Erythroblast (primary cell): ENCODE measurements at places on chromosomes 12 and 14.

DNA sequence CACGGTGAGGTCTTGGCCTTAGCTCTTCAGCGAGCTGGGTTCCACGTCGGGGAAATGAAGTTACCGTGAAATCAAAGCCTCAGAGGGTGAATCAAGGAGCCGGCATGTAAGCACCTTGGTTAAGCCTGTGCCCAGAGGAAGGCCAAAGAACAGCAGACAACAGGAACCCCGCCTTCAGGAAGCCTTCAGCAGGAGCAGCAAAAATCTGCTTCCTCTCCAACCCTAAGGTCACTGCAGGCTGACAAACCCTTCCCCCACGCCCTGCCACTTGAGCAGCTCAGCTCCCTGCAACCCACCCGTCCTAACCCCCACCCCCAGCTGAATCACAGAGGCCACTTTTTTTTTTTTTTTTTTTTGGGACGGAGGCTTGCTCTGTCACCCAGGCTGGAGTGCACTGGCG, 72.9 kb upstream of the LTA4H start:
- DNase-seq, result no peak

DNA sequence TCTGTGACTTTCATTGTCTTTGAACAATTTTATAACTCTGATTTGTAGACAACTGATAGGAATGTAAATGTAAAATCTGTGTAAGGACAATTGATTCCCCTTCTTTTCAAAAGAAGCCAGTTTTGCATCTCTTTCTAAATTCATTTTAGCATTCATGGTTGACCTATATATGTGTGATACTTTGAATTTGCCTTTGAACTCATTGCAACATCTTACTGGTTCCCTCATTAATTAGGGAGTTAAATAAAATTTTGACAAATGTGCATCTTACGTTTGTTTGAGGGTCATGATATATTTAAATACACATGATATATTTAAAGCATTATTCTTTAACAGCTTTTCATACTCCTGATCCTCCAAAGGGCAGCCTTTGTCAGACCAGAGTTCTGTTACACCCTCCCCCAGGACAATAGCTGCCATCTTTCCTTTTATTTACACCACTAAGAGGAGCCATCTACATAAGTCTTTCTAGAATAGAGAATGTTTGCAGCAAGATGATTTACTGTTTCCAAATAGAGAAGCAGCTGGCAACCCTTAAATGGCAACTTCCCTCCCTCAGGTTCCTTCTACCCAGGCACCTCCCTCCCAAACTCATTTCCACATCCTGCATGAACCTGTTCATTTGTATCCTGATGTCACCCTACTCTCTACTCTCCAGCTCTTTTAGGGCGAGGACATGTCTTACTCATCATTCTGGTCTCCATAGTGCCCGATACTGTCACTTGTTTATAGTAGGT, 40.2 kb upstream of the APPL2 start:
- DNase-seq, result no peak

- no peak for DNase-seq
Measured at GRCh38 chr14:98551028-98551427, 721.0 kb downstream of the BCL11B start.

GRCh38 chr14:51865953-51866747, 5.7 kb downstream of the GNG2 start:
- DNase-seq, result peak; percentile 83

DNA sequence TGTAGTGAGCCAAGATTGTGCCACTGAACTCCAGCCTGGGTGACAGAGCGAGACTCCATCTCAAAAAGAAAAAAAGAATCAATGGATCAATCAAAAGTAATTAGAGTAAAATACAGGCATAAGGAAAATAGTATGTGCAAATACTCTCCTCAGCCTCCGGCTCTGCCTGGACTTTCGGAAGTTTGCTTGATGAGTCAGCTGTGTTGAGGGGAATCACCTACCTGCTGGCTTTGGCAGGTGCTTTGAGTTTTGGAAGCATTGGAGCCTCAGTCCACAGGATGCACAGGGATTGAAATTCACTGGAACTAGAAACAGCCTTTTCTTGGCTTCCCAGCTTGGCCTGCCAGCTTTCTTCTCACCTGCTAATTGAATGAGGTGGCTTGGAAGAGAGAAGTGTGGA, 268.2 kb downstream of the PCNX1 start:
- DNase-seq, result no peak

DNA sequence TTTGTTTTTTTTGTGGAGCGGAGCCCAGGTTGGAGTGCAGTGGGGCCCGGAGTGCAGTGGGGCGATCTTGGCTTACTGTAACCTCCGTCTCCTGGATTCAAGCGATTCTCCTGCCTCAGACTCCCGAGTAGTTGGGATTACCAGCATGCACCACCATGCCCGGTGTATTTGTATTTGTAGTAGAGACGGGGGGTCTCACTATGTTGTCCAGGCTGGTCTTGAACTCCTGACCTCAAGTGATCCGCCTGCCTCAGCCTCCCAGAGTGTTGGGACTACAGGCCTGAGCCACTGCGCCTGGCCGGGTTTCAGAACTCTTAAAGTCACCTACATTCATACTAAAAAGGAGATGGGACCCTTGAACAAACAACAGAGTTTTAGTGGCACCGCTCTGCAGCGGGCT, 52.7 kb downstream of the KRT80 start:
- no peak for DNase-seq

DNA sequence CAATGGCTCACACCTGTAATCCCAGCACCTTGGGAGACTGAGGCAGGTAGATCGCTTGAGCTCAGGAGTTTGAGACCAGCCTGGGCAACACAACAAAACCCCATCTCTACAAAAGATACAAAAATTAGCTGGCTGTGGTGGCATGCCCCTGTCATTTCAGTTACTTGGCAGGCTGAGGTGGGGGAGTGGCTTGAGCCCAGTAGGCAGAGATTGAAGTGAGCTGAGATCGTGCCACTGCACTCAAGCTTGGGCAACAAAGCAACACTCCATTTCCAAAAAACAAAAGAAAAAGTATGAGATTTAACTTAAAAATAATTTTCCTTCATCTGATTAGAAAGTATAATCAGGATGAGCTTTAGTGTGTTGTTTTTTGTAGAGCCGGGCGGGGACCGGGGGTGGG, 47.9 kb upstream of the BCAT1 start:
- no peak for DNase-seq

DNA sequence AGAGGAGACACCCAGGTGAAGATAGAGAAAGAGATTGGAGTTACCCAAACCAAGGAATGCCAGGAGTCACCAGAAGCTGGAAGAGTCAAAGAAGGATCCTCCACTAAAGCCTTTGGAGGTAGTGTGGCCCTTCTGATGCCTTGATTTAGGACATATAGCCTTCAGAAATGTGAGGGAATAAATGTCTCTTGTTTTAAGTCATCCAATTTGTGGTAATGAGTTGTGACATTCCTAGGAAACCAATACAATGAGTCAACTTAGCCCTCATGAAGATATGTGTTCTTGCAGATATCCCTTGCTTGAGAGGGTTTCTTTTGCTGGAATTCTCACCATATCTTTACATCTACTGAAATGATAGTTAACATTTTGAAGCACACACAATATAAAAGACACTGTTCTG, 58.8 kb downstream of the CCER1 start:
- no peak for DNase-seq

DNA sequence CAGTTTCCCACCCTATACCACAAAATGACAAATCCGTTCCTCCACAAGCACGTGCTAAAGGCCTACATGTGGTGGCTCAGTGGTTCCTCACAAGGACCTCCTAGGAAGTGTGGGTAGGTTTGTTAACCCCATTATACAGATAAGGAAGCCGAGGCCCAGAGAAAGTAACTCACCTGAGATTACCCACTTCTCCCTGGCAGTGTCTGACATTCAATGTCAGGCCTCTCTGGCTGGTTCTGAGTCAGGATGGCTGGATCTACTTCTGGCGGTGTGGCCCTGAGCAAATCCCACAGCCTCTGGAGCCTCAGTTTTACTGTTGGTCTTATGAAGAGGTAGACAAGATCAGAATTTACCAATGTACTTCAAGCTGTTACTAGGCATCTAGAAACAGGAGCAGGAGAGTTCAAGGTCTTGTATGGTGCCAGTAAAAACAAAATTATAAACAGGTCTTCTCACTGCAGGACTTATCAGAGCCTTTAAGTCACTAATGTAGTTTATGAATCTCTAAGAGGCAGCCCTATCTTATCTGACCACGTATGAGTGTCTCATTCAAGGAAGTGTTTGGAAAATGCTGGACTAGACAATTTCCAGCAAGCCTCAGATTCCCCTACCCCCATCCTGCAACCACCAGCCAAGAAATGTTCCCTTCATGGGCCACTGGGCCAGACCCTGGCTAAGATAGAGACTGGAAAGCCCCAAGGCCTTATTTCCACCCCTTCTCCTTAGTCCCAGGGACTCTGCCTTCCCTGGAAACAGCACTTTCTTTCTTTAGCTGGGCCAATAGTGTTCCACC, 4.2 kb downstream of the HSPB8 start:
- DNase-seq, result no peak

DNA sequence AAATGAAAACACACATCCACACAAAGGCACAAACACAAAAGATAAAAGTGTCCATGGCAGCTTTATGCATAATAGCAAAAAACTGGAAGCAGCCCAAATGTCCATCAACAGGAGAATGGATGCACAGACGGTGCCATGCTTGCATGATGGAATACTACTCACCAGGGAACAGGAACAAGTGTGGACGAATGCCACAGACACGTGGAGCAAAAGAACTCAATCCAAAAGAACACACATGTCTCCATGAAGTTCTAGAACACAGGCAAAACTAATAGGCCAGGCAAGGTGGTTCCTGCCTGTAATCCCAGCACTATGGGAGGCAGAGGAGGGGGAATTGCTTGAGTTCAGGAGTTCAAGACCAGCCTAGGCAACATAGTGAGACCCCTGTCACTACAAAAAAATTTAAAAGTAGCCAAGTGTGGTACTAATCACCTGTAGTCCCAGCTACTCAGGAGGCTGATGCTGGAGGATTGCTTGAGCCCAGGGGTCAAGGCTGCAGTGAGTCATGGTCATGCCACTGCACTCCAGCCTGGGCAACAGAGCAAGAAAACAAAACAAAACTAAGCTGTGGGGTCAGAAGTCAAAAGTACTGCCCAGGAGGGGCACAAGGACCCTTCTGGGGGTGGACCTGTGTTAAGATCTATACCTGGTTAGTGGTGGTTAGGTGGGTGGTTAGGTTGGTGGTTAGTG, 7.3 kb upstream of the TMEM119 start:
- no peak for DNase-seq

DNA sequence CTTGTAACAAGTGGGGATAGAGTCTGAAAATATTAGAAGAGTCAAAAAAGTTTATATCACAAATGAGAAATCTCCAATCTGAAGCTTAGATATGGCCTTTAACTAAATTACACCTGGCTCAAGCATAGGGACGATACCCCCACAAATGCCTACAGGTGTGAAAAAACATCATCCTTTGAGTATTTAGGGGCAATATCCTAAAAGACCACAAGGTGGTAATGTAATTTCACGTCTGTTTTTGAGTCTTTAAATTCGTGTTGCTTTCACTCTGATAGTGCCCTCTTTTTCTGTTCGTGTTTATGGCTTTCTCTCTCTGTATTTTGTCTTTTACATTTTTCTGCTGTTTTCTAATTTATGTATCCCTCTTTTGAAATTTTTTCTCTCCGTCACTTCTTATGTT, 84.3 kb downstream of the ETNK1 start:
- peak; percentile 8 for DNase-seq

DNA sequence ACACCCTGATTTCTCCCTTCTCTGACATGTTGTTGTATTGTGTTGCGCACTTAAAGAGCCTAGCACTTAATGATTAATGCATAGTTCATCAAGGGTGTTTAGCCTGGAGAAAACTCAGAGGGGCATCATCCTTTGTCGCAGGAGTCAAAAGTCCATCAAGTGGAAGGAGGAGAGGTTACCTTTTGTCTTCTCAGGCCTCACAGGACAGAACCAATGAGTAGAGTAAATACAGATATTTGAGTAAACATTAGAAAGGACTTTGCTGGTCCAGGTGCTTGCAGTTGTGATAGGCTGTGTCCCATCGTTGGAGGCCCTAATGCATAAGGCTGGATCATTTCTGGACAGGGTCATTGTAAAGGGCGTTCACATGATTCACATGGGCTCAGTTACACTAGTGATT, 430.9 kb downstream of the PCNX1 start:
- no peak for DNase-seq

- DNase-seq, result no peak
Measured at GRCh38 chr14:92421751-92422150, 91.8 kb upstream of the RIN3 start.

- no peak for DNase-seq
Measured at GRCh38 chr12:70711831-70712230, 74.6 kb upstream of the PTPRB start.

GRCh38 chr12:76552343-76552938, 7.1 kb downstream of the OSBPL8 start:
- no peak for DNase-seq

DNA sequence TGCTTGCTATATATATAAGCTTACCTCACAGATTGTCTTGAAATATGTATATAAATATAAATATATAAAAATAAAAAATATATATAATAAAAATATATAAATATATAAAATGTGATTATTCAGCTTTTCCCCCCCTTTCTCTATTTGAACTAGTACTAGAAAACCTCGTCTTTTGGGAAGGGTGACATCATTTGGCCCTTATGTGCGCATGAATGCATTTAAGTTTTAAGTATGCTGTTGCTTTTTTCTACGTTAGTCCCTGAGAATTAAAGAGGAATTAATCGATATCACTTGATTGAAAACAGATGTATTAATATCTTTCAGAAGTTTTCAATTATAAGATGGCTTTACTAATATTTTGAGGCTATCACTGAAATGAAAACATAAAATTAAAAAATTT, 69.9 kb downstream of the RAD51B start:
- no peak for DNase-seq

DNA sequence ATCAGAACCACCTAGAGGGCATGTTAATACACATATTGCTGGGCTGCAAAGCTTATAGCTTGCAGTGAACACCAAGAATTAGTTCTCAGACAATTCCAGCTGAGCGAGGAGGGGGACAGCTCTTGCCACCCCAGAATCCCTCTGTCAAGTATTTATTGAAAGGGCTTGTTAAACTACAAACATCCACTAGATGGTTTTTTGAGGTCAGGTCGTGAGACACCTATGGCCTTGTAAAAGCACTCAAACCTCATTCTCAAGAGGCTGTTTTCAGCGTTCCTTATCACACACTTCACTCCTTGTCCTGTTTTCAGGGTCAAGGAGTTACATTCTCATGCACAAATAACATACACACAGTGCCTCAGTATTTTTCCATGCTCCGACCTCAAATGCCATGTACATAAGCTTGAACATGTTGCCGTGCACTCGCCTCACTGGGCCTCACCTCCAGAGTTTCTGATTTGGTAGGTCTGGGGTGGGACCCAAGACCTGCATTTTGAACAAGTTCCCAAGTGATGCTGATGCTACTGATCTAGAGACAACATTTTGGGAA, 98.8 kb upstream of the PTPRR start:
- no peak for DNase-seq

DNA sequence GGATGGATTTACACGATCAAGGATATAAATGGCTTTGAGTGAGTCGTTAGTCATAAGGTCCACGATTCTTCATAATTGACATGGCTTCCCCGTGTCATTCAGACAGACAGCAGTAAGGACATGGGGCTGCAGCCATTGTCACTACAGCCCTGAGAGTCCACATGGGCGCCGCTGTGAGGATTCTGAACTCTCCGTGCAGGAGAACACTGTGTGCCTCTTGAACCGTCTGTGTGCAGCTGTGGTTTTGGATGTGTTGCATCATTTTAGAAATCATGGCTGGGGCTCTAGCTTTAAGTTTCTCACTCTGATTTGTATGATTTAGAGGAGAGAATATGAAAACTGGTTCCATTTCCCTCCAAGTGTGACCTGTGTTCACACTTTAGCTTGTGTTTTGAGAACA, 47.2 kb downstream of the NPAS3 start:
- no peak for DNase-seq

- no peak for DNase-seq
Measured at GRCh38 chr12:82438356-82438755, 80.0 kb downstream of the METTL25 start.

GRCh38 chr14:48731260-48731659, 854.9 kb downstream of the RPS29 start:
- DNase-seq, result no peak
